ENCODE measurements at places on chromosomes 3 and 15.

DNA sequence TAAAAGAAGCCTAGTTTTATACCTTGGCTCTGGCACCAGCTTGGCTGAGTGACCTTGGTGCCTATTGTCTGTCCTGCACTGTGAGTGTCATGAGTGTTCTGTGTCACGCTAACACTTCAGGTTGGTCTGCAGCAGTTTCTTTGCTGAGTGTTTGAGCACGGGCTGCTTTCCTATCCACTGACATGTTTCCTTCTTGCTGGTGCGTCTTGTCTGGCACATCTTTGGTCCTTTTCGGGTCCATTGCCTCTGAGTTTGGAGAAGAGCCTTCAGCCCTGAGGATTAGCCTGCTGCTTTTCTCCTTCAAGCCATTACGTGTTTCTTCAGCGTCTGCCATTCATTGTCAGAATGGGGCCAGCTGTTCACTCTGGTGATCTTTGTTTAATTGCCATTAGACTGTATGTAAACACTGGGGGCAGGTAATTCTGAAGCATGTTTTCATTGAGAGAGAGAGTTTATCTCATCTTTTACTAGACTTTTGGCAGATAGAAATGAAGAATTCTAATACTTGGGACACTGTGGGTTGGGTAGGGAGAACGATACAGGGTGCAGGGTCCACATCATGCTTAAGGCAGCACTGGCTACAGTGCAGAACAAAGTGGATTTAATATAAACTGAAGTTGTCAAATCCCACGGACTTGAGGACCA, 55.5 kb downstream of the LRRC28 start:
- DNase-seq = no peak

DNA sequence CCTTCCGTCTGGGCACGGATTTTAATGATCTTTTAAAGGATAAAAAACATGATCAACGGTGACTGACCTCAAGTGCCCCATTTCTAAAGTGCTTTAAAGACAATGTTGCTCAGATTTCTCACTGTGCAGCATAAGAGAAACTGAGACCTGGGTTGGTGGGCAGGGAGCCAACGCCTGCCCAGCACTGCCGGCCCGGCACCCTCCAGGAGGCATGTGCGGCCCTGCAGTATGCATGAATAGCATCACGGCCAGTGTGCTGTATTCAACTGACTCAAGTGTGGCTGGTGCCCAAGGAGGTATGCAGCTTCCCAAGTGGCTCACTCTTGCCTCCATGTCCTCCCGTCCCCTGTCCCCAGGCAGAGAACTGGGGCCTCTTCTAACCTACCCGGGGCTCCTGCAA, 30.3 kb downstream of the SEC61A1 start:
- DNase-seq = no peak

DNA sequence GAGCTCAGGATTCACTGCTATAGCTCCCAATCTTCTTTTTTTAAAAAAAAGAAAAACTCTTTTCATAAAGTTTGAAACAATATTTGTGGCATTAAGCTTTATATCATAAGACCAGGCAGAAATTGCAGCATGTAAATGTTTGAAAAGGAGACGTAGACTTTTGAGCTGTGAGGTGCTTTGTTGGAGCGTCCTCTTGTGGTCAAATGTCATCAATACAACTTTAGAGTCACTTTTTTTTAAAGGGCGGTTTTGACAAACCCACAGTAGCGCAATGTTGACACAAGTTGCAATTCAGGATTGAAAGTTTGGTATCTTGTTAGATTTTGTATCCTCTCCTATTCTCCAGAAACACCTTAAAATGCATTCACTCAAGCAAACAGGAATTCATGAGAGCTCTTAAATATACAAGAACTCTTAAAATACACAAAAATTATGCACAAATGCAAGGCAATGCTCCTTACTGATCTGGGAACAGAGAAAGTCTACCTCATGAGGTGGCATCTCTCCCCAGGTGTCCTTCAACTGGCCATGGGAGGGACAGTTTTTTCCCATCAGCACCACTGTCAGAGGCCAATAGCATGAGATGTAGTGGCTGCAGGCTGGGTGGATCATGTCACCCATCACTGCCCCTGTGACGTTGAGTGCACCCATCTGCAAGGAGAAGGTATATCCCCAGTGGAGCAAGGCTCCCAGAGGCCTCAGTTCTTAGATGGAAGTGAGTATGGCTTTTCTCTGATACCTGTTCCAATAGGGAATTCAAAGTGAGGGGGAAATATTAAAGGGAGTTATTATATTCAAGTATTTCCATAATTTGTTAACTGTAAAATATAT, 70.7 kb downstream of the ANXA2 start:
- DNase-seq = no peak

GRCh38 chr3:57019057-57019456, 41.4 kb upstream of the SPATA12 start:
- no peak for DNase-seq

GRCh38 chr3:114900908-114901307, 246.2 kb downstream of the ZBTB20 start:
- DNase-seq = no peak

DNA sequence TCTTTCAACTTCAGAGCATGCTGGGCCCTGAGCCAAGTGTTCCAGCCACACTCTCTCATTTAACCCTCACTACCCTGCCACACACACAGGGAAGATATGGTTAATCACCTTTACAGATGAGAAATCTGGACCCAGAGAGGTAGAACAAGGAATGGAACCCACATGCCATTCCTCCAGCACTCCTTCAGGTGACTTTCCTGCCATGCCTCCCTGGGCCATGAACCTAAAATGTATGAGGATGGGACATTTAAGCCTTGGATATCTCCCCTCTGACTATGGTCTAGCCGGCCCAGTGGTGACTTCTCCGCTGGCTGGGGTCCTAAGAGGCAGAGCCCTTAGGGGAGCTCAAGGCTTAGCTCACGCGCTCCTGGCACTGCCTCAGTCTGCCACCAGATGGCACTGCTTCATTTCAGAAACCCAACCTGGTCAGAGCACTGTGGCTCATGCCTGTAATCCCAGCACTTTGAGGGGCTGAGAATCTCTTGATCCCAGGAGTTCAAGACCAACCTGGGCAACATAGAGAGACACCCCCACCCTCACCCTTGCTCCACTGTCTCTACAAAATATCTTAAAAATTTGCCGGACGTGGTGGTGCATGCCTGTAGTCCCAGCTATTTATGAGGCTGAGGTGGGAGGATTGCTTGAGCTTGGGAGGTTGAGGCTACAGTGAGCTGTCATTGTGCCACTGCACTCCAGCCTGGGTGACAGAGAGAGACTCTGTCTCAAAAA, 2.2 kb upstream of the DCAF1 start:
- DNase-seq = no peak

DNA sequence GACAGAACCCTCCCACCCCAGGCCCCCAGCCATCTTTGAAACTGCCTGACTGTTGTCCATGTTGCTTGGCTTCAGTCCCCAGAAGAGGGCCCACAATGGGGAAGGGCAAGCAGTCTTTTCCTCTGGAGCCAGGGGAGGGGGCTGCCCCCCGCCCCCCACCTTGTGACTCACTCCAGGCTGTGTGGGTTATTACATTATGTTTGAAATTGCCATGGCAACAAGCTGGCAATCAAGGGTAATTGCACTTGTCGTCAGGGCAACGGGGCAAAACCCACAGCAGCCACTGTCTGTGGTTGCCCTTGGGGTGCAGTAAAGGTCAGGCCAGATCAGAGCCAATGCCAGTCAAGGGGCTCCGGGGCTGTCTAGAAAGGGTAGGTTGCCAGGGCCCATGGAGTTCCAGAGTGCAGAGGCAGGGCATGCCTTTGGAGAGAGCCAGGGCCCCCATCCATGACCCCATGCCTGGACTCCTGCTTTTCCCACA, 3.1 kb upstream of the CAMKV start:
- DNase-seq = no peak

DNA sequence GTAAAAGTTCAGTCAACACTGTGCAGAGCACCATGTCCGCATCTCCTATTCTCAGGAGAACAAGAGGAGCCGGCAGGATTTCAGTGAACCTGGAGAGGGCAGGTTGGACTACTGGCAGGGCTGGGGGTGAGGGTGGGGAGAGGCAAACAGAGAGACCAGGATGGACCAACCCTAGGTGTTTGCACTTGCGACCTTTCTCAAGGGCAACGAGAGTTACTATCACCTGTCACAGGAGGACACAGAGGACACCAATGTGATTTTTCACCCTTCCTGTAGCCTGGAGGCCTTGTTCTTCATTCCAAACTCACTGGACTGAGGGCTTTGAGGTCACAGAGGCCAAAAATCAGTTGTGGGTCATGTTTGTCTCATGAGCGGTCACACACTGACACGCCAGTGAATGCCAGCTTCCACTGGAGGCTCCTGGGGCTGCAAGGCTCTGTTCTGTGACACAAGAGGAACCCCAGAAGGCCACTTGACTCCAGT, 89.5 kb downstream of the CPN2 start:
- DNase-seq = no peak

GRCh38 chr15:66424963-66425612, 38.4 kb downstream of the MAP2K1 start:
- no peak for DNase-seq
